HS-5 (cell line): ENCODE measurements at places on chromosomes 2 and 18.

DNA sequence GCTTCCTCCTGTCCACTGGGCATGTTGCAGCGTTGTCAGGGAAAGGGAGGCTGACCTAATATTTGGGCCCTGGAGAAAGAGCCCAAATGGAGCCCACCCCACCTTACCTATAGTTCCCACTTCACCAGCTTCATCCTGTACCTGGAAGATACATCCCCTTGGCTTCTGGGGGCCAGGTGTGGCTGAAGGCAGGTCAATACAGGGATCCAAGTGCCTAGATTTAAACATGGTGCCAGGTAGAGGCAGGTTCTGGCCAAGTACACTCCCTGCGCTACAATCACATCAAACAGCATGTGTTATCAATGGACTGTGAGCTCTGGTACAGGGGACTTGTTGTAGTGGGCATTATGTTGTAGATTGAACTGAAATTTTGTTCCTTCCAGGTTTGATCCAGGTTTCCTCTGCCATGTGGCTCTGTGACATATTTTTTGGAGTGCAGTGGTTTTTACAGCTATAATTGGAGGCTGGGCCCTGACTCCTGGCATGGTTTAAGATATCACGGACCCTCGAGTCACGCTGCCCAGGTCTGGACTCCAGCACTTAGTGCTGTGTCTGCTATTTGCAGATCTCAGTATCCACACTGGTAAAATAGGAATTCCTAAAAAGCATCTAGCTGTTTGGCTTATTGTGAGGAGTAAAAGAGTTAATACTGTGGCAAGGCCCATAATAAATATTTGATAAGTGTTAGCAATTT lies 23.8 kb downstream of the MYCN start:
- DNase-seq: no peak

DNA sequence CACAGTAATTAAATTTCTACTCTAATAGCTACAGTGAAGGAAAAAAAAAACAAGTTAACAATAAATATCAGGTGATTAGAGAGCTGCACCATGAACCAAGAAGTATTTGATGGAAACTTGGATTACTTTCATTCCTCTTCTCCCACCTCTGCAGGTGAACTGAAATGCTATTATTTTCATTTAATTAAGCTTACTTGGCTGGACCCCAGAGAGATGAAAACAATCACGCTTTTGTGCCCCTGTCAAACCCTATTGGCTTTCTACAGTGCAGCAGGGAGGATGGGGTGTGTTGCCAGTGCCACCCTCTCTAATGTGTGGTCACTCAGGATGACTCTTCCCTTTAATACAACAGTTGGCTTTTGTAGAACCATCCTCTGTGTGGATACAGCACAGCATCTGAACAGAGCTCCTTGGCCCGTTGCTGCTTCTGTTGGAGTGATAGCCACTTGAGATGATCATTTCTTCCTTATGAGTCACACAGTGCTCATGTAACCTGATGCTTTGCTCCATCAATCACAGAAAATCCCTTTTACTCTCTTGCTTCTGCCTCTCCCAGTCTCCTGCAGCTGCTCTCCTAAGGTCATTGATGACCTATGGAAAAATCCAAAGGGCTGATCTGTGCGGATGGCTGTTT lies 5.5 kb upstream of the ARL4C start:
- DNase-seq: peak; percentile 67

- no peak for DNase-seq
These were observed 814 bp downstream of the FZD7 start for GRCh38 chr2:202034249-202035088.

GRCh38 chr2:191666732-191667131 lies 11.2 kb upstream of the NABP1 start:
- no peak for DNase-seq

GRCh38 chr18:58064406-58064998 lies 20.5 kb downstream of the NEDD4L start:
- DNase-seq: no peak
